ENCODE measurements at places on chromosomes 1 and 21.

DNA sequence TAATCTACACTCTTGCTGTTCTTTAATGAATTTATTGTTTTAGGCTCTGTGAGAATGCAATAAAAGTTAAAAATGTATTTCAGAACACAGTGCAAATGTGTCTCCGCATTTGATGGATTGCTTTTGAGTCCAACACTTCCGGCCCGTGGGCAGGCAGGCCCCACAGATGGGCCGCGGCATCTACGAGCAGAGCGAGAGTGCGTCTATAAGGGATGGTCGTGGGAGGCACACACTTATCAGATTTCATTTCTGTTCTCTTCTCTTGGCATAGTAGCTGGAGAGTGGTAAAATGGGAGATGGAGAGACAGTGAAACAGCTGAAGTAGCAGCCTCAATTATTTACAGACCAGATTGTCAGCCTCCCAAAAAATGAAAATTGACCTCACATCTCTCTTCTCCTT lies 134.2 kb downstream of the NAV1 start:
- no peak for DNase-seq

DNA sequence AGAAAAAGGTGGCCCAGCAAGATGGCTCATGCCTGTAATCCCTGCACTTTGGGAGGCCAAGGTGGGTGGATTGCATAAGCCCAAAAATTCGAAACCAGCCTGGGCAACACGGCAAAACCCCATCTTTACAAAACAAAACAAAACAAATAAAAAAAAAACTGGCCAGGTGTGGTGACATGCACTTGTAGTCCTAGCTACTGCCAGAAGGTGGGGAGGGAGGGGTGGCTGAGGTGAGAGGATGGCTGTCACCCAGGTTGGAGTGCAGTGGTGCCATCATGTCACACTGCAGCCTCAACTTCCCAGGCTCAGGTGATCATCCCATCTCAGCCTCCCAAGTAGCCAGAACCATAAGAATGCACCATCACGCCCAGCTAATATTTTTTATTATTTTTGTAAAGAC lies 22.8 kb downstream of the RERE start:
- DNase-seq = no peak

DNA sequence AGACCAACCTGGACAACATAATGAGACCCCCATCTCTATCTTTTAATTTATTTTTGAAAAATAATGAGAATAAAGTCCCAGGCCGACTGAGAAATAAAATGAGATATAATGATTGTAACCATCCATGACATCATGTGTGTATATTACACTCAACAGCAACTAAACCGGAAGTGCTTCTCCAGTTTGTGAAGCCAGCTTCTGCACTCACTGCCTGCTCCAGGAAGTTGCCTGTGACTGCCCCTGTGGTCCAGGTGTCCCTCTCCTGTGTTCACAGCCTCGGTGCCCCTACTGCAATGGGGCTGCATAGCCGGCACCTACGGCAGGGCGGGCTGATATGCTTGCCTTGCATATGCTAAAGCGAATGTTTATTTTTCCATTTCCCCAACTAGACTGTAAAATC lies 68.3 kb downstream of the SSBP3 start:
- DNase-seq = no peak

- no peak for DNase-seq
Measured at GRCh38 chr21:30979054-30979453, 59.2 kb downstream of the KRTAP19-8 start.

DNA sequence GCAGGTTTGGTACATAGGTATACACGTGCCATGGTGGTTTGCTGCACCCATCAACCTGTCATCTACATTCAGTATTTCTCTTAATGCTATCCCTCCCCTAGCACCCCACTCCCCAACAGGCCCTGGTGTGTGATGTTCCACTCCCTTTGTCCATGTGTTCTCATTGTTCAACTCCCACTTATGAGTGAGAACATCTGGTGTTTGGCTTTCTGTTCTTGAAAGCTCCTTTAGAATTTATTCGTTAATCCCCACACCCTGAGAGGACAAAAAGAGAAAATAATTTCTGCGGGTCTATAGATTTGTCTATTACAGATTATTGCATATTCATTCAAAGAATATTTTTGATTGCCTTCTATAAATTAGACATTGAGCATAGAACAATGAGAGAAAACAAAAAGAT lies 455.5 kb downstream of the PLPP3 start:
- DNase-seq = no peak

GRCh38 chr21:16514316-16514715 lies 784.5 kb downstream of the USP25 start:
- no peak for DNase-seq

DNA sequence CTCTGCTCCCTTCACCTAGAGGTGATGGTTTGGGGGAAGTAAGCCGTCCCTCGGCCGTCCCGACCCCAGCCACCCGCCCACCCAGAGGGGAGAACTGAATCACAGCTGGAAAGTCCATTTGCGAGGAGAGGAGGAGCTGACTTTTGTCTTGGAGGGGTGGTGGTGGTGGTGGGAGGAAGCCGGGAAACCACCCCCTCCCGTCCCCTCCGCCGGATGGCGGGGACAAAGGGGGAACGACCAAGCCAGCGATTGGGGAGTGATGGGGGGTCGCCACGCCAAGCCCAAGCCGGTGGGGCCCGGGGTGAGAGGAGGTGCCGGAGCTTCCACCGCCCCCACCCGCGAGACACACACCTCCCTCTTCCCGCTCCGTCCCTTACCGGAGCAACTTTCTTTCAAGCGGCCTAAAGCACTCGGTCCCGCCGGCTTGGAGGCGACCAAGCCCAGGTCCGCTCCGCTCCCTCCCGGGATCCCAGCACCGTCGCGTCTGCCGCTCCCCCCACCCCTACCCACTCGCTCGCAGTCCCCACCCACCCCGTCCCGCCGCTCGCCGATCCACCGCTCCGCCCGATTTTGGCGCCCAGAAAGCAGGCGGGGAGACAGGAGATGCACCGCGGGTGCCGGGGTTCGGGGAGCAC lies 540 bp downstream of the ARHGEF2 start:
- DNase-seq = no peak

DNA sequence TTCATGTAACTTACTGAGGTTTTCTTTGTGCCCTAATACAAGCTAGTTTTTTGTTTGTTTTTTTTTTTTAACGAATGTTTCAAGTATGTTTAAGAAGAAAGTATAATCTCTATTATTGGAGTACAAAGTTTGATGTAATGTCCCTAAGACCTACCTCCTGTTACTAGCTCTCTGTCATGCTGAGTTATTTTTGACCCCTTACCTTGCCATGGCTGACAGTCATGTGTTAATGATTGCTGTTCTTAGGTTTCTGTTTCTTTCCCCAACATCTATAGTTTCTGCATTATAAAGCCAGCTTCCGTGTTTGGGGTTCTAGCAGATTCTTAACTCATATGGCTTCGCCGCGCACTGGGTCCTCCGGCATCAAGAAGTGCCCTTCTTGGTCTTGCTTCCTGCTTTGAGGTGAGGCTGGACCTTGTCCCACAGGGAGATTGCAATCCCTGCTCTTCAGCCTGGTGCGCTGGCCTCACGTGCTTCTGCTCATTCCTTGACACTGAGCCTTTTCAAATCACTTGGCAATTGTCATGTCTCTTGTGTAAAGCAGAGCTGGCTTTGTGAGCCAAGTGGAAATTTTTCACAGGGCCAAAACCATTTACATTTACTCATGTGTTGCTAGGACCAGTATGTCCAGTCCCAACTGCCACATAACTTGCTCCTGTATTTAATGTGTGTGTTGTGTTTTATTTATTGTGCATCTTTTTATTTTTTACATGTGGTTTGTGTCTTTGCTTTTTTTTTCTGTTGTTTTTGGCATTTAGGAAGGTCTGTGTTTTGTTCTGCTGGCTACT lies 135.0 kb upstream of the COL6A1 start:
- no peak for DNase-seq

DNA sequence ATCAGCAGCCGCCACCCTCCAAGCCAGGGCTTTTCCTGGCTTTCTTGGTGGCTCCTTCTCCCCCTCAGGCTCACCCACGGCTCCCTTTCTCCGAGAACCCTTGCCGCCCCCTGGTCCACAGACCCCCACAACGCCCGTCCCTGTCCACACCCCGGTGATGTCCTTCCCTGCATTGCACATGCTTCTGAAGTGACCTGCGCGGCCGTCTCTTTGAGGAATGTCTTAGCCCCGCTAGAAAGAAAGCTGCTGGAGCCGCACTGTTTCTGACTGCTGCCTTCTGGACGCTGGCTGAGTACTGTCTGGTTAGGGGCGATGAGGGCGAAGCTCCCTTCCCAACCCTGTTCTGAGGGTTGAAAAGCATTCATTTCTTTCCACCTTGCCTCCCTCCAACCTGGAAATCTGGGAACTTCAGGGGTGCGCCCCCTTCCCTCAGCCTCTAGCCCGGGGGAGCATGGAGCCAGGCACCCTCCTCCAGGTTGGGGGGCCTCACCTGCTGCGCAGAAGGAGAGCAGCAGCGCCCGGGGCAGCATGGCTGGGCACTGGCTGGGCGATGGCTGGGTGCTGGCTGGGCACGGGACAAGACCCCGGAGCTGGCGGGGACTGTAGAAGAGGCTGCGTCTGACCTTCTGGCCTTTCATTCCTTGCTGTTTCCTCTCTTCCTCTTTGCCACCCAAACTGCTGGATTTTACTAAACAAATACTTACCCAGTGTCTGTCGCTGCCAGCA lies at the start of gene CLEC20A:
CLEC20A (minus strand) TSS at position 555 of the 726 bp plus-strand sequence; CDS start at position 530, 25 bp downstream.
- DNase-seq = no peak

DNA sequence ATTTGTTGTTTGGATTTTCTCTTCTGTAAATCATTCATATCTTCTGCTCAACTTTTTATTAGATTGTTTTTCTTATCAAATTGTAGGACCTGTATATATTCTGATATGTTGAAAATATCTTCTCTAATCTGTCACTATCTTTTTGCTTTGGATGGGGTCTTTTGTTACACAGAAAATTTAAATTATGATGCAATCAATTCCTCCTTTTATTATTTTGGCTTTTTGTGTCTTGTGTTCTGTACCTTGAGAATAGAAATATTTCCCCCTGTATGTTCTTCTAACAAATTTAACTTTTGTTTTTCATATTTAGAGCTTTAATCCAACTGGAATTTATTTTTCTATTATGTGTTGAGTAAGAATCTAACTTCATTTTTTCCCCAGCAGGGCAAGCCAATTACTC lies 3.2 kb upstream of the AVPR1B start:
- no peak for DNase-seq

DNA sequence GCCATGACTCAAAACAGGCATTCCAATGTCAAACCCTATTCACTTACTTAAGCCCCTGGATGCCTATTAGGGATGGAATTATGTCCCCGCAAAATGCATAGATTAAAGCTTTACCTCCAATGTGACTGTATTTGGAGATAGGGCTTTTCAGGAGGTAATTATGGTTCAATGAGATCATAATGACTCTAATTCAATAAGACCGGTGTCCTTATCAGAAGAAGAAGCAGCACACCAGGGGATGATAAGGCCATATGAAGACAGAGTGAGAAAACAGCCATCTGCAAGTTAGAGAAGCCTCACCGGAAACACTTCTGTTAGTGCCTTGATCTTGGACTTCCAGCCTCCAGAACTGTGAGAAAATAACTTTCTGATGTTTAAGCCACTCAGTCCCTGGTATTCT lies 1131.8 kb upstream of the TMPRSS15 start:
- DNase-seq = no peak

DNA sequence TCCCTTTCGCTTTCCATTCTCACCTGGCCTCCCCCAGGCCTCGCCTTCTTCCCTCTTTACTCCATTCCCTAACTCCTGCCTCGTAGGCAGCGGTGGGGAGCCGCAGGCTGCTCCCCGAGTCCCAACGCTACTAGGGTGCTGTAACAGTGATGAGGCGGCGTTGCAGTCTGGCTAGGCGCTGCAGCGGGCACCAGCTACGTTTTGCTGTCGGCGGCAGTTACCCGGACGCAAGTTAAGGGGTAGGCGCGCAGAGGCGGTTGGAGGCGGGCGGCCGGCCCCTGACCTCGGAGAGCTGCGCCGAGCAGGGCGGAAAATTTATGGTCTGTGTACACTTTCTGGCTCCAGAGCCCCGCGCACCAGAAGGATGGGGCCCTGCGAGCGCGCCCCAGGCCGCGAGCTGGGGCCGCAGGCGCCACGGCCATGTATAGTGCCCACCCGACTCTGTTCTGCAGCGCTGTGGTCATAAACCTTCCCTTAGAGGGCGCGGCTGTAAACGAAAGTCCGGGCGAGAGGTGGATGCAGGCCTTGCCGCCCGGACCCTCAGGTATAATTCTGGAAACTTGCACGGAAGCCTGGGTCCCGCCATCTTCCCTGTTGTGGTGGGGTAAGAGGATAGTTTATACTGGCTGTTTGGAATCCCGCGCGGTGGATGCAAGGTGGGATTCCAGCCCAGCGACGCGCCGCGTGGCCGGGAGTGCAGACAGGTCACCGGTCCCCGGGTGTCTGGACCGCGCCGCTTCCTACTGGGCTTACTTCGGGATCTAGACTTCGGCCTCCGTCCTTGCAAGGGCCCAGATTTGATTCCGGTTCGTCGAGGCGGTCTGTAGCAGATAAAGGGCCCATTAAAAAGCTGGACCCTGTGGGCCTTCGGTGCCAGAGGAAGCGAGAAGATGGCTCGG lies 15.0 kb downstream of the HLX start:
- DNase-seq = no peak

GRCh38 chr1:173280899-173281660 lies 73.9 kb upstream of the TNFSF4 start:
- DNase-seq = no peak

DNA sequence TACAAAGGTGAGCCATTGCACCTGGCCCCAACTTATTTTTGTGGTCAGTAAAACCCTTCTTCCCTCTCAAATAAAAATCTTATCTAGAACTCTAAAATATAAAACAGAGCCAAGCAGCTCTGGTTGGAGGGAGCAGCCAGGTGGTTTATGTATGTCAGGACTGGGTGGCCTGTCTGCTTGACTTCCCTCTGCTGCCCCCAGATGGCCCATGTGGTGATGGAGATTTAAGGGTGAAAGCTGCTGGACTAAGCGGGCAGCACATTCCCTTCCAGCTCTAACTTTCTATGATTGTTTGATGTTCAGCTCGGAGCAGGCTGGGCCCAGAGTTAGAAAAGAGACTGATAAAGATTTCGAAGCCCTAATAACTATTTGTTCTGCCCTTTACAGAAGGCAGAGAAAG lies 11.9 kb upstream of the PAQR6 start:
- no peak for DNase-seq

DNA sequence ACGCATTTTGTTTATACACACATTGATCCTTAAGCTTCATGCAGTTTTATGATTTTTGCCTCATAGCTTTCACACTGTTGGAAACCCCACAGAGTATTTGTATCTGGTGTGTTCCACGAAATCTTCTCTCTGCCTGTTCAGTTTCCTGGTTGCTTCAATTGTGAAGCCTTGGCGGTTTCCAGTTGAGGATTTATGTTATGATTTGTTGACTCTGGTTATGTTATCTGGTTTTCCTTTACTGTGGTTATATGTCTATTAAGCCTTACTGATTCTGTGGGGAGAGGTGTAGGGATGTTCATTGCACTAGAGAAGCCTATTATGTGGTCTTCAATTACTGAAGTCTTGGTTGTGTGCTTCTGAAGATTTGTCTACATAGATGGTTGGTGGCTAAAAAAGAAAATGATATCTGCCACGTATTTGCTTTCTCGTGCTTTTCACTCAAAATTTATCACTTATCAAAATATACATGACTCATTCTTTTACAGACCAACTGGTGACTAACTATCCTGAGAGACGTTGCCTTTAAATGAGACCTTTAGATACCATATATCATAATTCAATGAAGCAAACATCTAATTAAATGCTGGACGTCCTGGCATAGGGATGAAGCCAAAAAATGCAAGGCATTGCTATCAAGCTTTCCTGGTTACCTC lies 488.0 kb upstream of the B3GALT2 start:
- DNase-seq = no peak
